Hippocampal formation (tissue), 2 donors: ENCODE measurements at places on chromosomes 3 and 15.
A peak's percentile ranks its signal among the peaks of the same experiment; 100 is the strongest.

DNA sequence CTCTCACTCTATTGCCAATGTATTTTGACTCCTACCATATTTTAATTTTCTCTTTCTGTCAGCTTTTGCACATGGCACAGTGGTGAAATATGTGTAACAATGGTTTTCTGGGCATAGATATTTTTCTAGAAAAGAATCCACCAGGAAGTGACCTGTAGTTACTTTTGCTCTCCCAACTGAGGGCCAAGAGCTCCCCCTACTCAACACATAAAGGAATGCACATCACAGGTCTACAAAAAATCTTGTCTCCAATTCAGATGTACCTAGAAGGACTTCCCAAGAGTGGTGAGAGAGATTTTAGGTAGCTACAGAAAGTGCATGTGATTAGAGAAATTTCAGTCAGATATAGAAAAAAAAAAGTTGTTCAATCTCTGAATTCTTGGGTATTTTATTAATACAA is 15.6 kb downstream of the CPA3 start:
- DNase-seq: no peak

DNA sequence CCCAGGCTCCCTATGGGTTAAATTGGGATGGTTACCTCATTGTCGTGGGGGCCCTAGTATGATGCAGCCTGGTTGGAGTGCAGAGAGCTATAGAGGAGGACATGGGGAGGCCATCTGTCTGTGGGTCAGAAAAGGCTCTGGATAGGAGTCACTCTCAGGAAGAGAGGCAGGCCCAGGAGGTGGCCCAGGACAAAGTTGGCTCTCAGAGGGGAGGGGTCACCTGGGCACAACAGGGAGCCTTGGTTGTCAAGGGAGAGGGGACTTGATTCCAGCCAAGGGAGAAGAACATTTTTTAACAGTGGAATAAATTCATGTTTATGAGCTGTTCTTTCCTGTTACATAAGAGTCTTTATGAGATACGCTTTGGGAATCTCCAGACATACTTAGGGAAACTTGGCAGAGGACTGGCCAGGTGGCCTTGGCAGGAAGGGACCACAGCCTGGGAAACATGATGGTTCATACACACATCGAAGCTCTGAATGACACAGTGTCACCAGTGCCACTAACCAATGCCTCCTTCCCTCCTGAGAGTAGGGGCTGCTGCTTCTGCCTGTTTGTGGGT is 27.5 kb upstream of the LCTL start:
- DNase-seq: no peak

- DNase-seq: no peak
These were observed 646.0 kb downstream of the TUSC7 start for GRCh38 chr3:117355566-117355965.

- no peak for DNase-seq
These were observed 101.5 kb downstream of the MYRIP start for GRCh38 chr3:39910826-39911464.

DNA sequence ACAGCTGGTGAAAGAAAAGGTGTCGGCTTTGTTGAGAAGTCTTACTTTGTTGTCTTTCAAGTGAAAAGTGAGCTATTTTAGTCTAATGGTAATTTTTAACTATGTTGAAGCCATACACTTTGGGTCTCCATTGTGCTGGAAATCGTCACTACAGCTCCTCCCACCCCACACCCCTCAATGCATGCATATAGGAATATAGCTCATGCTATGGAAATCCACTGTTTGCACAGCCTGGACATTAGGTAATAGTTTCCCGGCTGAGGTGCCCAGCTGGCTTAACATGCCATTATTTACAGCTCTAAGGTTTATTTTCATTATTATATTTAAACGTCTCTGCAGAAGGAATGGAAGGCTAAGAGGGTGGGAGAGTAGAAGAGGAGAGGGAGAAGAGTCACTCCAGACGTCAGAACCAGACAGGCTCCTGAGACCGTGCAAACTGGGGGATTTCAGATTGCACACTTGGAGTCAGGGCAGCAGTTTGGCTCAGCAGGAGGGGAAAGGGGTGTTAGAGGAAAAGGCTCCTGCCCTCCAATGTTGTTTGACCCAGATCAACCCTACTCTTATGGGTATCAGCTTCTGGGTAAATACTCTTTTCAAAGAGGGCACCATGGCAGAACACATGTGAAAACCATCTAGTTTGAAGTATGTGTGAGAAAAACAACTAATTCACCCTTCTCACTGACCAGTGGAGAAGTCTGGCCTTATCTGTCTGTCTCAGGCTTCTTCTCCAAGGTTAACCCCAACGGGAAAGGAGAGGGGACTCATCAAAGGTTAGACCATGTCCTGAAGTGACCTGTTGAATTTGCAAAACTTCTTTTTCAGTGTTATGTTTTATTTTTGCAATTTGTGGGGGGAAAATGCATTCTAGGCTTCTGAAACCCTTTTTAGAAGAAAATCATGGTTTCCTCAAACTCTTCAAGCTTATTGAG is 218.7 kb upstream of the CTDSPL start:
- DNase-seq: no peak

DNA sequence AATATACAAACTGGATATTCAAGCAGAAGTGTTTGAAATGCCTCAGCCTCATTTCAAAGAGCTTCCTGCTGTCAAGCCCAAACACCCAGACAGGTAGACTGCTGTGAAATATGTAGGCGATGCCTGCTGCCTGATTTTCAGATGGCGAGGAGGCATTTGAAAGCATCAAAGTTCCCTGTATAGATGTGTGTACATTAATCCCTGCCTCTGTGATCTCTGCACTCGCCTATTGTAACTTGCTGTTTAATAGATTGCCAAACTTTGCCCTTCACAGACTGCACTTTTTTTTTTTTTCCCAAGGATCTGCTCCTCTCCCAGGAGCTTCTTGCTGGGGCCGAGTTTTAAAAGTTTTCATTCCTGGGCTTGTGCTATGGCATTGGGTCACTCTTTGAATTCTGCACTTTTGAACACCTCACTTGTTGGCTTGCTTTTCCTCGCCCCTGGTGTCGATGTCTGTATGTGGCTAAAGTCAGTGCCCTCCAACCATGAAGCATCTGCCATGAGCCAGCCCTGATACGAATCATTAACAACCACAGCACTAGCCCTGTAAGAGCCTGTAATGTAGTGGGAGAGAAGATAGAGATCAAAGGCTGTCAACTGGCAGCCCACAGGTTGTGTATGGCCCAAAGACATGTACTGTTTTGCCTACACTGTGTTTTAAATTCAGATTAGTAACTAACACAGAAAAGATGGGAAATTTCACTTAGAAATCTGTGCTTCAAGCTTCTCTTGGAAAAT is 287.6 kb upstream of the ICE2 start:
- DNase-seq: no peak

DNA sequence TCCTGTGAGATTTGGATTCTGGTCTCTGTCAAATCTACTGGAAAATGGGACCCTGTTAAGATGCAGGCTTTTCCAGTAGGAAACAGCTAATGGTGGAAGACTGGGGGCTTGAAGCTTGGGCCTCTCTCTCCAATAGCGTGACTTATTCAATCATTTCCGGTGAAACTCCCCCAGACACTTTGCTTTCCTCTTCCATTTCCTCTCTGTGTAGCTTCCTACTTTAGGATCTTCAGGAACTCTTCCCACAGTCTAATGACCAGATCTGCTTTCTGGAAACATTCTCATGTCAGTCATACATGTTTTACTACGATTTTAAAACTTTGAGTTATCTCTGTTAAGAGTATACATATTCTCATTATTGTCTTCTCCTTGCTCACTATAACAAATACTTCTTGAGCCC is 28.0 kb upstream of the TPRG1 start:
- no peak for DNase-seq

DNA sequence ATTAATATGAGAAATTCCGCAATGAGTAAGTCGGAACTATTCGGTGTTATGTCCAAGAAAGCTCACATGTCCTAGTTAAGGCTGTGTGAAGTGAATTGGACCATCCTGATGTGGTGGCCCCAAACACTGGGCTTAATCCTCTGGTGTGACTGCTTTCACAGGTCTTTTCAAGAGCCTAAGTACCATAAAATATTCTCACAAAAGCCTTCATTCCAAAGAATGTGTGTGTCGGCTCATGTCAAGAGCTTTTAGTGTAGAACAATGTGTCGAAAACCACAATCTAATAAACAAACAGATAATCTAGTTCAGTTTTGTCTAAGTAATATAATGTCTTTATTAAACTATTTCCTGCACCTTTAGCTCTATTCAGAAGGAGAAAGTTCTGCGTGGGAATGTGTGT is 311.4 kb downstream of the LPP start:
- no peak for DNase-seq

GRCh38 chr3:102156426-102156825 is 278.4 kb upstream of the ZPLD1 start:
- no peak for DNase-seq

GRCh38 chr15:74334127-74334526 is 33.3 kb downstream of the CYP11A1 start:
- DNase-seq: no peak

GRCh38 chr15:74317820-74318375 is 49.5 kb downstream of the CYP11A1 start:
- DNase-seq: no peak

- DNase-seq: no peak
These were observed at the start of gene SNX22 for GRCh38 chr15:64151727-64152506. SNX22 (plus strand) TSS chr15:64151731; CDS start chr15:64151776, 45 bp downstream.

DNA sequence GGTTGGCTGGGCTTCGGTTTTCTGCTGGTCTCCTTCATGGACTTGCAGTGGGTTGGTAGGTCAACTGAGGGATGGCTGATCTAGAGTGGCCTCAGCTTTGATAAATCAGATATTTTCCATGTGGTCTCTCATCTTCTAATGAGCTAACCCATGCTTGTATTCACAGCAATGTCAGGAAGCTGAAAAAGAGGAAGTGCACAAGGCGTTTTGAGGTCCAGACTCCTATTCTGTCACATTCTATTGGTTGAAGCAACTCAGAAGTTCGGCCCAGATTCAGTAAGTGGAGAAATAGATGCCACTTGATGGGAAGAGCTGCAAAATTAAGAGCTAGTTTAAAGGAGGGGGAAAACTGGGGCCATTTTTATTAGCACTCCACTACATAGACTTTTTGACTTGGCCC is 361.2 kb downstream of the DIPK2A start:
- DNase-seq: no peak

- no peak for DNase-seq
These were observed 56.0 kb upstream of the CTXND1 start for GRCh38 chr15:80308002-80308401.

GRCh38 chr3:63927422-63928280 is 15.5 kb upstream of the SCAANT1 start:
- no peak for DNase-seq

DNA sequence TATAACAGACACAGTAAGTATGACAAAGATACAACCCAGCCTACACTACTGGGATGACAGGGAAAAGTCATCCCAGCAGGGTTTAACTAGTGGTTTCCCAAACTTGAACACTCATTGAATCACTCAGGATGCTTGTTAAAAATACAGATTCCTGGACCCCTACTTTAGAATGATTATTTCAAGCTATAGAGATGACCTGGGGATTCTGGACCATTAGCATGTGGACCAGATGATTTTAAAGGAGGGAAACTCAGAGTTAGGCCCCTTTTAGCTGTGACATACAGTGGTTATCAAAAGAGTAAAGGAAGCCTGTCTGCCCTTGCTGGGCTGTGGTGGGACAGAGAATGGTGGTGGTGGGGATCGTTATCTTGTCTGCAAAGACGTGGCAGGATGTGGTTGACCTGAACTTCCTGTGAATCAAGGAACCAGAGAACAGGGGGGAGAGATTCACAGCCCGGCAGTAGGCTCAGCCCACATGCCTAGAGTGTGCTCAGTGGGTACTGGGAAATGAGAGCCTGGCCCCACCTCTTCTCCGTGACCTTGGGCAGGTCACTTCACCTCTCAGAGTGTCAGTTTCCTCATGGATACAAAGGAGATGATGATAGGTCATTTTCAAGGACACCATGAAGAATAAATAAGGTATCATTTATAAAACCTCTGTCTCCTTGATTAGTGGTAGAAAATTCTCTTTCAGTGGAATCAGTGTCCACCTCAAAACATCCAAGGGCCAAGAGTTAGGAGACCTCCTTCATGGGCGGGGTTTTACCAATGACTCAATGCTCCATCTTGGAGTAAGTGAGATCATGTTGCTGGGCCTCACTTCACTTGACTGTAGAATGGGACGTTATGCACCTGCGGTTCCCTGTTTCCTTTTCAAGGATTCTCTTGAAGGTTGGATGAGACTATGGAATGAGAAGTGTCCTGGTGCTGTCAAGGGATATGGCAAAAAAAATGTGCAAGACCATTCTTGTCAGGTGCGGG is 306.5 kb downstream of the RPLP1 start:
- DNase-seq: no peak

- peak; percentile 50 for DNase-seq
These were observed 258.9 kb downstream of the PDZRN3 start for GRCh38 chr3:73365756-73366397.

DNA sequence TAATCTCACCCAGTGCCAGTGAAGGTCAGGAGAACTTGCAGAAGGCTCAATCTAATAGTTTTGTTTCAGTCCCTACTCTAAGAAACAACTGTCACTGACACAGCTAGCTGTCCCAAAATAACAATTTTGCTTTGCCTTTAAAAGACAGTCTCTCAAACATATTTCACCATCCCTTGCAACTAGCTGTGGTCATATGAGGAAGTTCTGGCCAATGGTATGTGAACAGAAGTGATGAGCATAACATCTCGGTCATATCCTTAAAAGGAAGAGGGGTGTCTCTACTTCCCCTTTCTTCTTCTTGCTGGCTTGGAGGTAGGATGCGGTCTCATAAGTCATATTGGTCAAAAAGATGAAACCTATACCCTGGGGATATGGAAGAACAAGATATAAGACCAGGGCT is 198.1 kb downstream of the NEK10 start:
- DNase-seq: no peak

GRCh38 chr3:56917361-56918110 is 115.8 kb upstream of the ARHGEF3 start:
- DNase-seq: no peak

DNA sequence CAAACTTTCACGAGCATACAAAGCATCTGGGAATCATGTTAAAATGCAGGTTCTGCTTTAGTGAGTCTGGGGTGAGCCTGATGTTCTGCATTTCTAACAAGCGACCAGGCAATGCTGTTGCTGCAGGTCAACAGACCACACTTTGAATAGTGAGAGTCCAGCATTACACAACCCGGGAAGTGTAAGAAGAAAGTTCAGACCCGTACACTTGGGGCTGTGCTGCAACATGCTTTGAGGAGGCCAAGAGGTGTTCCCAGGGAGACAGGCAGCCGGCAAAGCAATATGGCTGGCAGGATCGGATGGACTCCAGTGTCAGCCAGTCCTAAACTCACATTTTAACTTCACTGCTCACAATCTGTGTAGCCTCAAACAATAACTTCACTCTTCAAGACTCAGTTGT is 134.2 kb downstream of the LIPC start:
- DNase-seq: no peak

DNA sequence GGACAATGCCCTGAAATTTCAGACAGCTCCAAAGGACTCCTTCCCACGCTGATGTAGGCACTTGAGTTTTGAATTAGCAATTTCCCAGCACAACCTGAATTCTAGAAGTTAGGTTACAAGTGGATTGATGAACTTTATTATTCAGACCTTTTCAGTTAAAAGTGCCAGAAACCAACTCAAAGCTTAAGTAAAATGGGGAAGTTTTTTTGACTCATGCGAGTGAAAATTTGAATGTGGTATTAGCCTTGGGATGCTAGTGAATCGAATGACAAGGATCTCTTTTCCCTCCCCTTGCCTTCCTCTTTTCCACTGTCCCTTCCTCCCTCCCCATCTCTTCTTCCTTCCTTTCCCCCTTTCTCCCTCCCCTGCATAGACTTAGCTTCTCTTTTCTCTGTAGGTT is 295.1 kb upstream of the PROK2 start:
- DNase-seq: no peak

- DNase-seq: no peak
These were observed 272.1 kb downstream of the UACA start for GRCh38 chr15:70491201-70491621.
